ENCODE measurements at places on chromosomes 3 and 15.

- no peak for DNase-seq
Observed at GRCh38 chr15:71224024-71224423, 108.8 kb downstream of the THSD4 start.

DNA sequence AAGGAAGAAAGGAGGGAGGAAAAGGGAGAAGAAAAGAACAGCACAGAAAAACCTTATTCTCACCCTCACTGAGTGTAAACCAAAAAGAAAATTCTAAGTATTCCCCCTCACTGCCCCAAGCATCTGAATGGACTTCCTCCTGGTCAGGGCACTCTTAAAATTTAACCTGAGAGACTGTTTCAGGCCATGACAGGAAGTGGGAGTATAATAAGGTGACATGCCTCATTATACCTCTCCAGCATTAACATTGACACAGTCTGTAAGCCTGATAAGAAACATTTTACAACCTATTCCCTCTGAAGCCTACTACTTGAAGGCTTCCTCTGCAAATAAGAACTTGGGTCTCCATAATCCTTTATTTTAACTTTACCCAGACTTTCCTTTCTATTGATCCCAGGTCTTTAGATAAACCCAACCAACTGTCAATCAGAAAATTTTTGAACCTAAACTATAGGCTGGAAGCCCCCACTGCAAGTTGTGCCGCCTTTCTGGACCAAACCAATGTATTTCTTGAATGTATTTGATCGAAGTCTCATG lies 41.7 kb downstream of the SLCO2A1 start:
- DNase-seq = no peak

DNA sequence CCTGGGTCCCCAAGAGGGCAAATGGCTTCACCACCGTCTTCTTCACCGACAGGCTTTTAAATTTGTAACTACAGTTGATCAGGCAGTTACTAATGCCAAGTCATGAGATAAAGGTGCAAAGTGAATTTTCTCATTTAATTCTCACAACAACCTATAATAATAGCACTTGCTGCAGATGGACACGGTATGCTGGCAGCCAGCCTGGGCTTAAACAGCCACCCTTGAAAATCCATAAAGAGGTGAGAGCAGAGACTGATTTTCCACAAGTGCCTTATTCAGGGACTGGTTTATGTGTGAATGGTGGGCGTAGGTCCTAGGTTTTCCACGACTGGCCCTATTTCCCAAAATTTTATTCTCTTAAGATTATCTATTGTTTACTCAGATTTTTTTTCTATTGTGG lies 117.8 kb downstream of the RAB11A start:
- DNase-seq = no peak

- DNase-seq = no peak
Observed at GRCh38 chr15:71737761-71738160, 72.6 kb upstream of the NR2E3 start.

DNA sequence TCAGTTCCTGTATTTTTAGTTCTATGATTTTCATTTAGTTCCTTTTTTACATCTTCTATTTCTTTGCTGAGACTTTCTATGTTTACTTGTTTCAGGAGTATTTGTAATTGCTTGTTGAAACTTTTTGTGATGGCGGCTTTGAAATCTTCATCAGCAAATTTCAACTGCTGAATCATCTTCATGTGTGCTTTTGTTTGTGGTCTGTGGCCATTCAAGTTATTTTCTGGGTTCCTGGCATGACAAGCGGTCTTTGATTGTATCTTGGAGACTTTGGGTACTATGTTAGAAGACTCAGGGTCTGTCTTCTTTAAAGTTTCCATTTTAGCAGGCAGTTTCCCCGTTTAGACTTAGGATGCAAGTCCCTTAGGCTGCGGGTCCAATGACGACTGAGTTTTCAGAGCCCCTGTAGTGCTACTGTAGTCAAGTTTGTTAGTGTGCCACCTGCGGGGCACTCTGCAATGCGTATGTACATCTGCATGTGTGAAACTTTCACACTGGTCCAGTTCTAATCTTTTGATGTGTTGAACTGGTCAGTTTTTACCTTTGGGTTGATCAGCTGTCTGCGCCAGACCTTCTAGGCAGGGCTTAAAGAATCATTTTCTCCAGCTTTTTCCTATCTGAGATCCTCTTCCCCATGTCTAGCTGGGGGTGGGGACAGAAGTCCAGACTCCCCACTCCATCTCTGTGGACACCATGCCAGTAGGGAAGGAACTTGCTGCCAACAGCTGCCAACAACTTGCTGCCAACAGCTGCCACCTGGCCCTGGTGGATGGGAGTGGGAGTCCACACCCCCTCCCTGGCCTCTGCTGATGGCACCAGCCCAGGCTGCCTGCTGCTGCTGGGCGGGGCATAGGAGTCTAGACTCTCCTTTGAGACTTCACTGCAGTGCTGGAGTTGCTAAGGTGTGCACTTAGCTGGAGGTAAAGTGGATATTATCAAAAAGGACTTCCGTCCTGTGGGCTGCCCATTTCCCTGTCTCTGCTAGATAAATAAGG lies 190.9 kb downstream of the TJP1 start:
- DNase-seq = no peak

DNA sequence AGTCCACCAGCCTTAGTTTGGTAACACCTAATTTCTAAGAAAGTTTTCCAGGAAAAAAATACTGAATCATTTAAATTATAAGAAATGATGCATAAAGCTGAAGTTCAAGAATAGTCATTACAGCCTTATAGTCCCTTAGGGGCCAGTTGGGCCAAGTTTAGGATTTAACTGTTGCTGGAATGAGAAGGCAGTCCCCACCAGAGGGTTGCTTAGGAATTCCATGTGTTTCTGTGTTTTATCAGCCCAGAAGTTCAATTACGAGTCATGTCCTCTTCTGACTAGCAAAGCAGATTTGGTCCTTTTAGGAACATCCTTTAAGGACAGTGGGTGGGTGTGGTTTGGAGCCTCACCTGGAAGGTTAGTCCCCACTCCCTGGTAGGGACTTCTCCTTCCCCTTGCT lies 57.0 kb upstream of the NR2E3 start:
- DNase-seq = no peak
